ENCODE measurements at places on chromosomes 5 and 9.

GRCh38 chr5:79886456-79886855 lies 104.6 kb downstream of the MTX3 start:
- no peak for DNase-seq

DNA sequence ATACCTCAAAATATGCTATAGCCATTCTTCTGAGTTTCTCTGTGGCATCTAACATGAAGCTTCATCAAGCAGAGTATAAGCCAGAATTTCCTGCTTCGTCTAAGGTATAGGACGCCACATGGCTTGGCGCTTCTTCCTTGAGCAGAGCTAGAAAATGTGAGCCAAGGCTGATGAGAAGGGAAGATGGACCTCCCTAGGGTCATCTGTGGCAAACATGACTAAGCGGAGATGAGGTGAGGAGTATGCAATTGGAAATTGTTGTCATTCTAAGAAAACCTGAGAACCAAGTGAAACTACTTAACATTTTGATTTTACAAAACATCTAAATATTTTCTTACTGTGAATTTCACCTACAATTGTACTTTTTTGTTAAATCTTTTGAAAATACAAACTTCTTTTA lies 466.5 kb downstream of the PSAT1 start:
- DNase-seq = no peak

GRCh38 chr5:174694611-174695010 lies 29.8 kb upstream of the MSX2 start:
- no peak for DNase-seq

- no peak for DNase-seq
Measured at GRCh38 chr5:134610725-134611124, 21.9 kb downstream of the SAR1B start.

DNA sequence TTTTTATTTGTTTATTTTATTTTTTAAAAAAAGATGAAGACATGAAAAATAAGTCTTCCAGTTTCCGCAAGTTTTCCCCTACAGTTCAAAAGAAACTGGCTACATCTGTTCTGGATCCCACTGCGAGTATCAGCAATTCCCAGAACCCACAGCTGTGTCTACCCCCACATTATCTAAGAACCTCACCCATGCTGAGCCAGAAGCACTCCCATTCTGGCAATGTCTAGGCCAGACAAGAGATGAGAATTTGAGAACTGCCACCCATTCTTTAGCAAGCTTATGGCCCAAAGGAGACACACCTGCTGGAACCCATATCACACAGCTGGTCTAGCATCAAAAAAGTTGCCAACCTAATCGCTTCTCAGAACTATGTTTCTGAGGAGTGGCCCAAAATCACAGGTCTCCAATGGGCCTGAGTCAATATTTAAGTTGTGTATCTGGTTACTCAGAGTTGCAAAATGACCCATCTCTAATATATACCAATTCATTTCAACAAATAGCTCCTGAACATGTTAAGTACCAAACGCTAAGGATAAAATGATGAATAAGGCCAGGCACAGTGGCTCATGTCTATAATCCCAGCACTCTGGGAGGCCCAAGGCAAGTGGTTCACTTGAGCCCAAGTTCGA lies 27.1 kb downstream of the MTMR12 start:
- no peak for DNase-seq

DNA sequence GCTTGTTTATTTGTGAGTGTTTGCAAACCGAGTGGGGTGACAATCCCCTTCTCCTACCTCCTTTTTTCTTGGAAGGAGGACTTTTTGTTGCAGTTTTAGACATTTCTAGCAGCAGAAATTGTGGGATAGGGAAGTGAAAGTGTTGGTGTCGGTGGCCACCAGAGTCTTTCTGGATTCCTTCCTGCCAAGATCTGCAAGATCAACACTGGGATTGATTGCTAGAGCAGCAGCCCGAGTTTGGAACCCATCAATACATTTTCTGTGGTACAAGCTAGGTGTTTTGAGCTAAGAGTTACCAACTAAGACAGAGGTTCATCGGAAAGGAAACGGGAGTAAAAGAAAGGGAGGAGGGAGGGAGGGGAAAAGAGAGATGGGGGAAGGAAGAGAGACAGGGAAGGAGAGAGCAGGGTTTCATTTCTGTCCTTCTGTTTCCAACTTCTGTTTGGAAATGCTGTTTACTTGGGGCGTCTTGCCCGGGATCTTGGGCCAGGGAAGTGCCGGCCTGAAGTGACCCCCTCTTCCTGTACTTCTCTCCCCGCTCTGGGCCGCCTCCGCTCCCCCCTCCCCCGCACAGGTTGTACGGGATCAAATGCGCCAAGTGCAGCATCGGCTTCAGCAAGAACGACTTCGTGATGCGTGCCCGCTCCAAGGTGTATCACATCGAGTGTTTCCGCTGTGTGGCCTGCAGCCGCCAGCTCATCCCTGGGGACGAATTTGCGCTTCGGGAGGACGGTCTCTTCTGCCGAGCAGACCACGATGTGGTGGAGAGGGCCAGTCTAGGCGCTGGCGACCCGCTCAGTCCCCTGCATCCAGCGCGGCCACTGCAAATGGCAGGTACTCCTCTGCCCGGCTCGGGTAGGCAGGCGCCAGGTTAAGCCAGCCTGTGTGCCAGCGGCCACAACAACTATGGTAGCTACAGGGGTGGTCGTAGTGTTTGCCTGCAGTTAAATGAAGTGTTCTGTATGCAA lies 4.0 kb downstream of the ISL1 start:
- no peak for DNase-seq
